ENCODE measurements at places on chromosomes 3 and 15.

DNA sequence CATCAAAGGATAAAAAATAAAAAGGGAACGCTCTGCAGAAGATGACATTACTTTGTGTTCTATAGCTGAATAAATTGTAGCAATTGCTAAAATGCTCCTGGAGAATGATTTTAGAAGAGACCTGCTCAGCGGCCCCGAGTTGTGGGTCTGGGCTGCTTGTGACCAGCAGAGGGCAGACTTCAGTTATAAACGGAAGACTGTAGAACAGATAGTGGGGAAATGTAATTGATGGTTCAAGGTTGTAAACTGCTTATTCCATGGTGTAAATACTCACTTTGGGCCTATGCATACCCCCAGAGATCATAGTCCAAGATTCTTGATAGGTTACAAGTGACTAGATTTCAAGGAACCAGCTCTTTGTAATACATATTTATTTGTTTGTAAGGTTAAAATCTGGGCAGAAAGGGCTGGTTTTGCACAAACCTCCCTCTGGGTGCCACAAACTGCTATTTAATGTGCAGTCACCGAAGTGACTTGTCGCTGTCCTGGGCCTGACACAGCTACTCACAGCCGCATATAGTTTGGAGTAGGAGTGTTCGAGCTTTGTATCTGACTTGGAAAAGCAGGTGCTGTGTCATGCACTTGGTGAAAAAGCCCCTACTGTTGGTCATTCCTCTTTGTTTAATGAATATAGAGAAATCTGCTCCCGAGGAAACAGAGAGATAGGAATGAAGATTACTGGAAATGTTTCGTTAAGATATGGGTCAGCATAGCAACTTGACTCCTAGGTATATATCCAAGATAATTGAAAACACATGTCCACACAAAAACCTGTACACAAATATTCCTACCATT lies 34.7 kb upstream of the NDUFB4 start:
- peak; percentile 74 for DNase-seq

GRCh38 chr15:83444936-83445335 lies 2.2 kb upstream of the SH3GL3 start:
- DNase-seq: no peak

- DNase-seq: peak; percentile 34
Measured at GRCh38 chr3:99868311-99868646, 50.6 kb downstream of the CMSS1 start.

DNA sequence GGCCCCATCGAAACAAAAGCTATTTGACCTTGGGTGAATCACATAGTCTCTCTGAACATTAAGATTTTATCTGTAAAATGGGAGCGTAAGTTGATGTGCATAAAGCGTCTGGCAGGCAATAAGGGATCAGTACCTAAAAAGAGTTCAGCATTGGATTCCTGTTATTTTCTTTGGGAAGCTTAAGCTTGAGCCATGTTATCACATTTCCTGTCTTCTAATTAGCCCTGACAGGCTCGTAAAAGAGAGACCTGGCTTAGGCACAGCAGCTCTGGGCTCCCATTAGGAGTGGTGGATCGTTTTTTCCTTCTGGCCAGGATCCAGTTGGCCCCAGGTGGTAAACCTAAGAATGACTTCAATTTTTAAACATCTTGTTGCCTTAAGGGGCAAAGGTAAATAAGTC lies 26.0 kb upstream of the CA12 start:
- no peak for DNase-seq

- no peak for DNase-seq
Measured at GRCh38 chr3:136022529-136023263, 57.2 kb downstream of the PPP2R3A start.

GRCh38 chr3:156188757-156189156 lies 68.4 kb downstream of the KCNAB1 start:
- DNase-seq: no peak

DNA sequence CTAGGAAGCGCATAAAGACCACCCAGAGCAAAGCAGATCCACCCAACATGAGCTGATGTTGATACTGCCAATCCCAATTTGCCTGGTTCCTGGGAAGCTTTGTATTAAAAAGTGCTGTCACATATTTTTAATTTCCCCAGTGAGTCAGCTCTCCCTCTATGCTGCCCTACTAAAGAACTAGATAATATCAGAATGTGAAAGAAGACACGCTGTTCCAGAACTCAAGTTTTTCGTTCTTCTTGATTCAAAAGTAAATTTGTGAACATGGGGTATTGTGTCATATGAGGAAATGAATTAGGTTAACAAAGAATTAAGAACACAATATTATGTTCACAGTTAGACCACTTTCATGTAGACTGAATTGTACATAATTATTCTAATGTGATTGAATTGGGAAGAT lies 734.2 kb upstream of the ALCAM start:
- DNase-seq: no peak

All from kidney tubule cell (primary cell).